ENCODE measurements at places on chromosomes 12 and 14.
A peak's percentile ranks its signal among the peaks of the same experiment; 100 is the strongest.

GRCh38 chr12:3012786-3013185 is 53.6 kb downstream of the TEAD4 start:
- peak; percentile 56 for DNase-seq

DNA sequence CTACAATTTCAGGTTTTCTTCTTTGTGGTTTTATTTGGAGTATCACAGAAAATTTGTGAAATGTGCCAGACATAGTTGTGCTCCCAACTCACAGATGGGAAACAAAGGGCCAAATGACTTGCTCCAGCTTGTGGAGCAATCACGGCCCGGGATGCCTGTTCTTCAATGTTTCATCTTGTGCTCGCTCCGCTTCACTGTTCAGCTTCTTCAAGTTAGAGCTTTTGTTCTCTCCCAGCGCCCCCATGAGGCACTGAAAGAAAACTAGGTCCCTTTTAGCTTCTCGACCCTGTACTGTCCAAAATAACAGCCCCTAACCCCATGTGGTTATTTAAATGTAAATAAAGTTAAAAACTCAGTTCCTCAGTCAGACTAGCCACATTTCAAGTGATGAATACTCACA is 187.9 kb upstream of the STXBP6 start:
- DNase-seq: no peak

GRCh38 chr12:39723831-39724230 is 104.2 kb upstream of the ABCD2 start:
- DNase-seq: peak; percentile 7

DNA sequence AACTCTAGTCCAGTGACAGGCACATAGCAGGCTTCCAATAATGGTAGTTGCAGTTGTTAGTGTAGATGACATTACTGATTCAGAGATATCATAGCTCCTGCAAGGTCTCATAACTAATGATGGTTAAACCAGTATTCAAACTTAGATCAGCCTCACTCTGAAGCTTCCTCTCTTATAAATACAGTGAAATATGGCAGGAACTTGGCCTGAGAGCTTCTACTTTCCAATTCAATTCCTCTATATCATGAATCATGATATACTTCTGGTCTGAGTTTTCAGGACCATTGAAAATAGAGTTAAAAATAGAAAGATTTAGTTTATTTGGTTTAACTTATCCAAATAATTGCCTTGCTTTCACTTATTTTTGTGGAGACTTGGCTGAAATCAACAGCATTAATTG is 167.5 kb upstream of the NOVA1 start:
- DNase-seq: no peak

DNA sequence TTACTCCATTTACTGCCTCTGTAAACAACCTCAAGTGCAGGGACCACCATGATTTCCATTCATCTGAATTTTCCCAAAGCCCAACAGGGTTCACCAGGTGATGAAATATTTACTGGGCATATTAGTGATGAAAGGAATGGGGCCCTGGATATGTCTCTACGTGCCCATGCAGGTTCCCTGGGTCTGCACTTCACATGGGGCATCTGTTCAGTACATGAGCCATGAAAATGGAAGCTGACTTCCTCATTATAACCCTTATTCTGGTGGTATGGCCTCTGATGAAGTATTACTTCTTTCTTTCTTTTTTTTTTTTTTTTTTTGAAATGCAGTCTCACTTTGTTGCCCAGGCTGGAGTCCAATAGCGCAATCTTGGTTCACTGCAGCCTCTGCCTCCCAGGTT is 26.5 kb upstream of the CORO1C start:
- no peak for DNase-seq

DNA sequence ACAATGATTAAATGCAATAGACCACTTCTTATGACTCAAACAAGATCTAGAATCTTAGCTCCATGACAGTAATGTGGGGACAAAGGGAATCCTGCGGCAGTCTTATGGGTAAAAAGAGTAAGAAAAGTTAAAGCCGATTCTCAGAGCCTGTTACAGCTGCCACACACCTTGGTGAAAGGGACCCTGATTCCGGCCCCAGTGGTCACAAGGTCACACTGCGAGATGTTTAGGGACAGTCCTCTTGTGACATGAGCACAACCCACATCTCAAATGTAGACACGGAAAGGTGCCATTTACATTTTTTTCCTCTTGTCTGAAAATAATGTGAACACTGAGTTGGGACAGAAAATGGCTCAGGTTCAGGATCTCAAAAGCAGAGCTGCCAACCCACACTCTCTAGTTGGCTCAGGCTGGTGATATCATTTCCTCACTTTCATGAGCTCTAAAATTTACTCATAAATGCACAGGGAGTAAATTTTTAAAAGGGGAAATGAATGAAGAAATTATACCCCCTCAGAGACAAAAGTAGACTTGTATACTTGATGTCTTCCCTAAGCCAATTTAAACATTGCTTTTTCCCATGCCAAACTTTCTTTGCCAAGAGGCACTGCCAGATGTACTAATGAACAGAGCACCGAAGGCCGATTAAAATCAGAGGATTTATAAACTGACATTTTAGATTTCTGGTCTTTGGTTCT is 113.1 kb upstream of the OVCH1 start:
- no peak for DNase-seq

- no peak for DNase-seq
Measured at GRCh38 chr14:100654025-100654813, 67.0 kb upstream of the BEGAIN start.

GRCh38 chr14:60840313-60840712 is 105.8 kb downstream of the MNAT1 start:
- DNase-seq: no peak

DNA sequence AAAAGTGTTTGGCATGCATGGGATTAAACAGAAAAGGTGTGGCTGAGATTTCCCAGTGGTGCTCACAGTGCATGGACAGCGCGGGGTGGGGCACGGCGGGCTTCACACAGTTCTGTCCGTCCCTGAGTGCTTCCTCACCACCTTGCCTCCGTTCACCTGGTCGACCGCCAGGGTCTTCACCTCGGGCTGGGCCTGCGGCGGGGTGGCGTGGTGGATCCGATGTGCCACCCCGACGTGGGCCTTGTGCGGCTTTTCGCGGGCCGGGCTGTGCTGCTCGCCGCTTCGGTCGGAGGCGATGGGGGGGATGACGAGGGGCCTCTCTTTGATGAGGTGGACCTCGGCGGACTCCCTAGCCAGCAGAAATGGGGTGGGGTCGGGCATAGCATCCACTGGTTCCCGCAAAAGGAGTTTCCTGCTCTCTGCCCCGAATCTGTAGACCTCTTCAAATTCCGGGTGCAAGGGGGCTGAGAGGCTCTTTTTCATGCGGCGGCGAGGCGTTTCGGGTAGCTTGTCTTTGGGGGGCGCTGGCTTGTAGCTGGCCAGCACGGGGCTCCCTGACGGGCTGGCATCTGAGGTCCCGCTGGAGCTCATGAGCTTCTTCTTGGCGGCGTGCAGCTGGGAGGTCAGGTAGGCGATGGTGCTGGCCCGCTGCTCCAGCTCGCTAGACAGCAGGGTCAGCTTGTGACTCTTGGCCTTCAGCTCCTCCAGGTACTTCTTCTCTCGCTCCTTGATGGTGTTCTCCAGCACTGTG is 35.5 kb downstream of the CCDC92 start:
- no peak for DNase-seq

DNA sequence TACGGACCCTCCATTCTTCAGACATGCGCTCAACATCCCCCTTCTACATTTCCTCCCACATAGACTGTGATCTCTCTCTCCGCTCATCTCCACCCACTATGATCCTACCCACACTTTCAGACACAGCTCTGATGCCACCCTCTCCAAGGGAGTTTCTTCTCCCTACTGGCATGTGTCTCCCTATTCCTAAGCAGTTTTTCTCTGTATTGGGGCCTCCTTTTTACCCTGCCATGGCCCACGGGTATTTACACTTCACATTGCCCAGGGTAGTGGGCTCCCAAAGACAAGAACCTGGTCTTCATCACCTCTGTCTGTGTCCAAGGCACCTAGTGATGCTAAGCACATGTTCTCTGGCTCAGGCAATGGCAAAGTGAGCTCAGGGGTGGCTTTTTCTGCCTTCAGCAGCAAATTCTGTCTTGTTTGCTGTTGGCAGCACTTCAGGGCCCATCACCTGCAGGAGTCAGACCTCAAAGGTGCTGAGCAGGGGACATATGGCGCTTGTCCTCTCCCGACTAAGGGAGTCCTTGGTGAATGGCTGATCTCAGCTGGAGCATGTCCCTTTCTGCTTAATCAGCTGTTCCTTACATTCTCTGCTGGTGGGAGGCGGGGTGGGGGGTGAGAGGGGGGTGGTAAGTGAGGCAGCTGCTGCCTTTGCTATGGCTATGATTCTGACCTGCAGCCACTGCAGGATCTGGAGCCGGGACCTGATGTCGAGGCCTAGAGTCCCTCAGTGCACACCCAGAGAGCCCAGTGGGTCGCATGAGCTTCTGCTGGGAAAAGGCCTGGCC is 256.8 kb downstream of the PCNX1 start:
- no peak for DNase-seq

DNA sequence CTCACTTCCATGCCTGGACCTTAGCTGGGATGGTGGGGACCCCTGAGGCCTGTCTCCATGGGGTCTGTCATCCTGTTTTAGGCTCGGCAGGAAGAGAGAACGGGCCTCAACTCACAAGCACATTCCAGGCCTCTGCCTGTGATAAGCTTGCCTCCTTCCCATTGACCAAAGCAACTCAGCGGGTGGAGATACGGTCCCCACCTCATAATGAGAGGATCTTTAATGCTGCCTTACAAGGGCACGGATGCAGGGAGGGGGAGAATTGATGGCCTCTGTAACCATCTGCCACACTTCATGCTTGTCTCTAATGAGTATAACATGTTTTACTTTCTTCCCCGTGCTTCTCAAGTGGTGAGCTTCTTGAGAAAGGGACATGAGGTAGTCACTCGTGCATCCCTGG is 50.0 kb downstream of the GLT1D1 start:
- DNase-seq: no peak

DNA sequence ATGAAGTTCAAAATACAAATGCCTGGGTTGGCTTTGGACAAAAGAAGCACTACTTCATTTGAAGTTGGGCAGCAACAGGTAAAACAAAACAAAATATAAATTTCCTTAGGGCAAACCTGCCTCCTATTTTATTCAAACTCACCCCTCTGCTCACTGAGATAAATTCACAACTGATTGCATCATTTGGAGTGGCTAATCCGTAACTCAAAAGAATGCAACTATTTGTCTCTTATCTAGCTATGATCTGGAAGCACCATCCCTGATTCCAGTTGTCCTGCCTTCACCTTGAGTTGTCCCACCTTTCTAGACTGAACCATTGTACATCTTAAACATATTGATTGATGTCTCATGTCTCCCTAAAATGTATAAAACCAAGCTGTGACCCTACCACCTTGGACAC is 145.0 kb downstream of the CCER1 start:
- no peak for DNase-seq
